ENCODE measurements at places on chromosomes 5 and 9.

- no peak for DNase-seq
These were observed 45.3 kb upstream of the TRAF1 start for GRCh38 chr9:120971938-120972337.

- DNase-seq = no peak
These were observed 12.2 kb upstream of the ELL2 start for GRCh38 chr5:95973793-95974325.

DNA sequence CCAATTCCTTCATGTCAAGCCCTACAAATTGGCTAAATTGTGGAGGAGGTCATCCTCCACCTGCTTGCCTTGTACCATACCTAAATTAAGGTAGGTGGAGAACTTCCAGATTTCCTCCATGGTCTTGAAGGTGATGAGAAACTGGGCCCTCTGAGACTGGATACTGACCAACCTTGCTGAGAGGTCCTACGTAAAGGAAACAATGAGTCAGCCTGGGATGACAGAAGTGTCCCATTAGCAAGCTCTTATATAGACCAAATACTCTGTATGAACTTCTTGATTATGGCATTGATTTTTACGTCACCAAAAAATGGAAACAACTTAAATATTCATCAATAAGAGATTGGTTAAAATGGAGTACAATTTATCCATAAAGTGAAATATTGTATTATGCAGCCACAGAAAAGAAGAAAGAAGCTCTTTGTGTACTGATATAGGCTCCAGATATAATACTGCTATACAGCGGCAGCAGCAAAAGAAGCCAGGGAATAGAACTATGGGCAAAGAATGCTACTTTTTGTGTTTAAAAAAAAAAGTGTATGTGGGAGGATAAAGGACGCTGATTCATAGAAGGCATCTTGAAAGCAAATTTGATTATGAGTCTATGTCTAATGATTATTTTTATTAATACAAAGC, 18.3 kb downstream of the SH3TC2 start:
- no peak for DNase-seq

DNA sequence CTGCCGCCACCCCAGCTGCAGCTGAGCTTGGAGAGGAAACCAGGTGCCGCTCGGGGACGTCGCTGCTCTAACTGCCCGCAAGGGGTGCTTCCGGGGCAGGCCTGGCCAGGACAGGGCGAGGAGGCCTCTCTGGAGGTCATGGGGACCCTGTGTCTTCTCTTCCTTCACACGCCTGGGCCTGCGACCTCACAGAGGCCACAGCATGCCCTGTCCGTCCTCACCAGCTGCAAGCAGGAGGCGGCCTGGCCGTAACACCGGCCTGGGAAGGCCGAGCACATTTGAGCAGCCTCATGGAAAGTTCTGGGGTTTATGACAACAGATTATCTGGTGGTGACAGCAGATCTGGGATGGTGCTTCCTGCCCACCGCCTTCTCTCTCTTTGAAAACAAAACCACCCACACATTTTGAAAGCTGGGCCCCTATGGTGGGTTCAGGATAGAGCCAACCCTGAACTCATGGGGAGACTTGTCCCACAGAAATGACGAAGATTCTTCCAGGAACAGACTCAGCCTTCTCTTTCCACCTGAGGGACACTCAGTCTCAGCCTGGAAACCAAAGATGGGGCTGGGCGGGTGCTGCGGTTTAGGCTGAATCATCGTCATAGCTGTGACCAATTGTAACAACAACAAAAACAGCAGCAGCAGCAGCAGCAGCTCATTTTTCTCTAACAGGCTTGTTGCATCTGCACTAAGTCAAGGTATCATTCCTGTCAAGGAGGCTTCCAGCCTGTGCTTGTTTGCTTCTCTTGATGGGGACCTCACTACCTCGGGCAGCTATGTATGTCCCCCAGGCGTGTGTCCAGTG, 99.6 kb upstream of the RAPGEF1 start:
- DNase-seq = no peak

Measured in activated T-helper 1 cell treated with anti-CD3 and anti-CD28 coated beads, Interleukin-2, amount 50 U/mL, for 16 hours (primary cell).